G401 (cell line): ENCODE measurements at places on chromosomes 7 and 10.
A peak's percentile ranks its signal among the peaks of the same experiment; 100 is the strongest.

- no peak for DNase-seq
Measured at GRCh38 chr10:63699785-63700613, 178.8 kb downstream of the REEP3 start.

DNA sequence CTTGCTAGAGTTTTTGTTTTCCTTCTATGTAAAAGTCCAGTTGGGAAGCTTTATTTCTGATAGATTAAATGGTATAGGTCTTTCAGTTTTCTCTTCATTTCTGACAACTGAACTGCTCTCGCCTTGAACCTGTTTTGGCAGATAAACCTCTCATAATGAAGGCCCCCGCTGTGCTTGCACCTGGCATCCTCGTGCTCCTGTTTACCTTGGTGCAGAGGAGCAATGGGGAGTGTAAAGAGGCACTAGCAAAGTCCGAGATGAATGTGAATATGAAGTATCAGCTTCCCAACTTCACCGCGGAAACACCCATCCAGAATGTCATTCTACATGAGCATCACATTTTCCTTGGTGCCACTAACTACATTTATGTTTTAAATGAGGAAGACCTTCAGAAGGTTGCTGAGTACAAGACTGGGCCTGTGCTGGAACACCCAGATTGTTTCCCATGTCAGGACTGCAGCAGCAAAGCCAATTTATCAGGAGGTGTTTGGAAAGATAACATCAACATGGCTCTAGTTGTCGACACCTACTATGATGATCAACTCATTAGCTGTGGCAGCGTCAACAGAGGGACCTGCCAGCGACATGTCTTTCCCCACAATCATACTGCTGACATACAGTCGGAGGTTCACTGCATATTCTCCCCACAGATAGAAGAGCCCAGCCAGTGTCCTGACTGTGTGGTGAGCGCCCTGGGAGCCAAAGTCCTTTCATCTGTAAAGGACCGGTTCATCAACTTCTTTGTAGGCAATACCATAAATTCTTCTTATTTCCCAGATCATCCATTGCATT is 27.1 kb downstream of the MET start:
- peak; percentile 72 for DNase-seq

DNA sequence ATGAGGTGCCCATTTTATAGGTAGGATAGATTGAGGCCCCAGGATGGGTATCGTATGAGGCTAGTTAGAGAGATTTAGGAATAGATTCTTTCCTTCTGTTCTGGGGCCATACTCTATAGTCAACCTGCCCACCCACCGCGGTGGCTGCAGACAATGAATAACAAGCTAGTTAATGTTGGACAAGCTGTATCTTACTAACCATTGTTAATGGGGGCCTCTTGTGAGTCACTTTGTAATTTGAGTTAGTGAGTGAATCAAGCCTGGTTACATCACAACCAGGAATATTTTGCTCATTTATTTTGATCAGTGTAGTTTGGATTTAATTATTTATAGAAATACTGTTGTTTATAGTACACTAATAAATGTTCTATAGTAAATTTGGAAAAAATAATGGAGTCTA is 7.3 kb downstream of the SORCS3 start:
- no peak for DNase-seq

DNA sequence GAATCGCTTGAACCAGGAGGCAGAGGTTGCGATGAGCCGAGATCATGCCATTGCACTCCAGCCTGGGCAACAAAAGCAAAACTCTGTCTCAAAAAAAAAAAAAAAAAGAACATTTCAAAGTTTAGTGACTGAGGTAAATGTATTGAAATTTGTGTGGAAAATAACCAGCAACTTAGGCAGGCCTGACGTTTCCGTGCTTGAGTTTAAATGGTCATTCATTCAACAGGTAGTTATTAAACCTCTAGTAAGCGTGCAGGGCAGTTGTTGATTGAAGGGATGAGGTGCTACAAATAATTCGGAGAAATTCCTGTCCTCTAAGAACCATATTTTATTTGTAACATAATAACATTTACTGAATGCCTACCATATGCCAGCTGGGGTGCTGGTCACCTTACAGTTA is 135.3 kb downstream of the PRKAG2 start:
- no peak for DNase-seq

DNA sequence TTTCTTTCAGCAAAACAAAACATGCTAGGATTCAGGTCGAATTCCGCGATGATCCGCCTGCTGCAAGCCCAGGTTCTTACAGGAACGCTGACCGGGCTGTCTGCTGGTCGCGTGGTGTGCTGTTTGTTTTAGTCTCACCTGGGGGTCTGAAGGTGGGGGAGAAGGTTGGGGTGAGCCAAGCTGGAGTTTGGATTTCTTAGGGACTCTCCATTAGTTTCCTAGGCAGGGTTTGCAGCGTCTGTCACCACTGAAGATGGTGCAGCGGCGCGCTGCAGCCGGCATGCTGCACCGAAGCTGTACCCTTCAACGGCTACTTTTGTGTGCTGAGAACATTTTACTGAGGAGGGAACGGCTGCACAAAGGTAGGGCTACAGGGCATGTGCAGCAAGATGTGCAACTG is 48.7 kb downstream of the GCC1 start:
- DNase-seq: peak; percentile 63

DNA sequence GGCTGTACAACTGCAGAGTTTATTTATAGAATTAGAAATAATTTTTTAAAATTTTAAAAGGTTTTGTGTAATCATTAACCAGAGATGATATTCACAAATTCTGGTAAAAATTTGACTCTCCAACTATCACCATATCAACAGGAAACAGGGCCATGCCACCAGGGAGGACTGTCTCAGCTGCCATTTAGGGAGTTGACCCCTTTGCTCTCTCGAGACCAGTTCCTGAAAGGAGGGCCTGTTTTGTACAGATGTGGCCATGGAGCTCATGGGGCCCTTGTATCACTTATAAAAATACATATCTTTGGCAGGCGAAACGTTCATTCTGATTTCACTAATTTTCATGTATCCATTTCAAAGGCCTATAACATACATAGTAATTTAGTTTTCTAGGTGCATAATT is 20.3 kb downstream of the H2AZ2 start:
- no peak for DNase-seq

DNA sequence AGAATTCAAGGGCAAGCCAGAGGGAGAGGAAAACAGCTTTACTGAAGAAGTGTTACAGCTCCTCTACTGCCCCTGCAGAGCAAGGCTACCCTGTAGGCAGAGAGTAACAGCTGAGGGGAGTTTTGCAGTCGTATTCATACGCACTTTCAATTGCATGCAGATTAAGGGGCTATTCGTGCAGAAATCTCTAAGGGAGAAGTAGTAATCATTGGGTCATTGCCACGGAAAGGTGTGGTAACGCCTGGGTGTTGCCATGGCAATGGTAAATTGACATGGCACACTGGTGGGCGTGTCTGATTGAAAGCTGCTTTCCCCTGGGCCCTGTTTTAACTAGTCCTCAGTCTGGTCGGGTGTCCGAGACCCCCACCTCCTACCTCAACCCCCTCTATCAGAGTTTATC is 227.2 kb downstream of the NSUN6 start:
- DNase-seq: no peak

GRCh38 chr10:86868353-86868752 is 89.1 kb downstream of the MMRN2 start:
- peak; percentile 19 for DNase-seq

DNA sequence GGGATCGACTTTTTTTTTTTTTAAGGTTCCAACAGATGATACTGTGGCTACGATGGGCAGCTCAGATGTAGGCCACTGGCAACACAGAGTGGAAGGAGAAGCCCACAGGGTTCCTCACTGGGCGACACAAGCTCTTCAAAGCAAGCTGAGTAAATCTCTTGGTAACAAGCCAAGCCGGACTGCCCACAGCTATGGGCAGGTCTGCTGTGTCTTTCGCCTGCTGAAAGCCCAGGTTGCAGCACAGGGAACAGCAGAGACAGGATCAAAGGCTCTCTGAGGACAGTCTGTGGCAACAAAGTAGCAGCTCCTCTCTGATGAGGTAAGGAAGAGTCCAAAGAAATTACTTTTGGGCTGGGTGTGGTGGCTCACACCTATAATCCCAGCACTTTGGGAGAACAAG is 83.6 kb downstream of the KCNMA1 start:
- DNase-seq: no peak

- peak; percentile 21 for DNase-seq
Measured at GRCh38 chr10:3172081-3172445, 519 bp downstream of the PITRM1 start.

DNA sequence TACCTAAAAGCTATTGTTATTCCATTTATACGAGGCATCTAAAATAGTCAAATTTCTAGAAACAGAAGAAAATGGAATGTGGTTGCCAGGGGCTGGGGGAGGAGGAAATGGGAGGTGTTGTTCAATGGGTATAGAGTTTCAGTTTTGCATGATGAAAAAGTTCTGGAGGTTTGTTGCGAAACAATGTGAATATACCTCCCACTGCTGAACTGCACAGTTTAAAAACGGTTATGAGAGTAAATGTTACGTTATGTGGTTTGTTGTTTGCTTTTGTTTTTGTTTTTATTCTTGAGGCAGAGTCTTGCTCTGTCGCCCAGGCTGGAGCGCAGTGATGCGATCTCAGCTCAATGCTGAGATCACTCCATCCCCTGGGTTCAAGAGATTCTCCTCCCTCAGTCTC is 64.9 kb upstream of the NRBF2 start:
- no peak for DNase-seq

DNA sequence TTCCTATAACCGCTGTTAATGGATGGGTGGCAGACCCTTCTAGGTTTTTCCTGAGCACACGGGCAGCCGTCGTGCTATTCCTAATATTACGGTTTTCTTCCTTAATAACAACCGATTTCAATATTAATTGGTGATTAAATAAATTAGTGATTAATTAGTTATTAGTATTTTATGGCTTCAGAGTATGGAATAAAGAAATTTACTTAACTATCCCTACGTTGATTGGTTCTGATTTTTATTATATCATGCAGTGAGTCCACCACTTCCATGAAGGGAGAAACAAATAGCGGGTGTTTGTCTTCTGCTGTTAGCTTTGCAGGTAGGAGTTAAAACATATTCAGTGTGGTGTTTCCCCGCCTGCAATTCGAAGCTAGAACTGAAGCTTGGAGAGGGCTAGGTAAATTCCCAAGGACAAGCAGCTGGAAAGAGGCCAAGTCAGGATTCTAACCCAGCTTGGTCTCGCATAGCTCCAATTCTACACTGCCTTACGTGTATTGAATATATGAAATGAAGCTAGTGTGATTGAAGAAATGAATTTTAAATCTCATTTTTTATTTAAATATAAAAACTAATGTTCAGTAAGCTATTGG is 928 bp upstream of the CSTF2T start:
- peak; percentile 52 for DNase-seq

DNA sequence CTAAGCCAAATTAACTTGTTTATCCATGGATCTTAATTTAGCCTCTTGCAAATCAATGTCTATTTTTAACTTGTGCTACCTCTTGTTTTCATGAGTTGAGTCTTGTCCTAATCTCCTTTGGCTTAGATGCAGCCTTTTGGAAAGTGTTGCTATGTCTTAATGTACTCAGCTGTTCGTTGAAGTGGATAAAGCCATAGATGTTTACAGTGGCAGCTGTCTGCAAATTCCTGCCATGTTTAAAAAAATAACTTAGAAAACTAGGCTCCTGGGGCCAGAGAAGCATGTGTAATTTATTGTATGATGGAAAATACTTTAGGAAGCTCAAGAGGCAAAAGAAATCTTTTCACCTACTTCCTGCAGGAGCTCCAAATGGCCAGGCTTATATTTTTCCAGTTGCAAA is 253.1 kb upstream of the RHOBTB1 start:
- no peak for DNase-seq

DNA sequence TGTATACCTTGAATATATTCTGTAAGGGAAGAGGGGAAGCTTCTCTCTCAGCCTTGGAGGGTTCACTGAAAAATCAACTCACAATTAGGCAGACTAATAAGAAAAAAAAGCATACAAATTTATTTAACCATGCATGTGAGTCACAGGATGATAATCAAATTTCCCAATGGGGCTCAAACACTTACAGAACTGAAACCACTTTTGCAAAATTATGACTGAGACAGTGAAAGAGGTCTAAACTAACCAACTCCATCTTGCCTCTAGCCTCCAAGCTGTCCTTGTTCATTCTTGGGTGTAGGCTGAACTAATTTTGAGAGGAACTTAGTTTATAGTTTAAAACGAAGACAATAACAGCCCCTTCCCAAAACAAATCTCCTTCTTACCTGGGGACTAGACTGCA is 618.3 kb upstream of the AUTS2 start:
- DNase-seq: no peak

GRCh38 chr7:39527951-39528350 is 38.3 kb upstream of the YAE1 start:
- no peak for DNase-seq

DNA sequence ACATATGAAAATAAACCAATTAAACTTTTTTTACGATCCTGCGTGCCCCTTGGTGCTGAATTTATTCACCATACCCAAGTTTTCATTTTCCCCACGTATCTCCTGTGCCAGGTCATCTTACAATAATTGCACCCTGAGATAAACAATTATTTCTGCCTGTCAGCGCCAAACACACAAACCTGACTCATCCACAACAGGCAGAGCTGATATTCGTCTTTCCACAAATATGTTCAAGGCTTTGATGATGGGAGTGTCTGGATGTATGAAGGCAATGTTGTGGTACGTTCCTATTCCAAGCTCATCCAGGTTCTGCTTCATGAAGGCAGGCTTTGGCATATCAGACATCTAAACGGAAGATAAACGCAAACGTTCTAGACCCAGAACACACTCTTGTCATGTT is 45.8 kb upstream of the RHEB start:
- DNase-seq: no peak

DNA sequence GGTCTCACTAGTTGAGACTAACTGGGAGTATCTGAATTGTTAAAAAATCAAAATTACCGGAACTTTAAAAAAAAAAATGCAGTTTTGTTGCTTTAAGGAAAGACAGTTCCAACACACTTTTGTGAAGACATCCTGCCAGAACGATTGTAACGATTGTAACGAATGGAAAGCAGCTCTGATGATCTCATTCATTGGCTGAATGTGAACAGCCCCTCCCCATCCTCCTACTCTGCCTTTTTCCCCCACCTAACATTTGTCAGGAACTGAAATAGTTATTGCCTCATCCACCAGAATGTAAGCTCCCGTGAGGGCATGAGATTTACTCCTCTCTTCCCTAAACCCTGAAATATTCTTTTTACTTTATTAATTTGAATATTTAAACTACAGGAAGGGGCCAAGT is 23.1 kb upstream of the ZC3HAV1L start:
- no peak for DNase-seq

DNA sequence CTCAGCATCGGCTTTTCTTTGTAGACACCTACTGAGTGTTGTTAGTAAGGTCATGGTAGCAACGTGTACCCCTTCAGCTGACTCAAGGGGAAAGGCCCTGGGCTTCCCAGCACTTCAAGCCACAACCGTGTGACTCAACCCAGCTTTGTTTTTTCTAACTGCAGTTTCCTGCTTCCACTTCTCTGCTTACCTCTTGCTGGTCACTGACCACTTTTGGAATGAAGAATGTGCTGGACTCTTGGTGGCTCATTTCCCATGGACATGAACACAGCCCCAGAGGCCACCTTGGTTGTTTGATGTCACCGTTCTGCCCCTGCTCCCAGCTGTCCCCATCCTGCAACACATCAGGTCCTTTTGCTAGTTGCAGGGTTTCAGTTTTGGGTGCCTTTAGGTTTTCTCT is 69.5 kb upstream of the ZNF438 start:
- no peak for DNase-seq
